ENCODE measurements at places on chromosomes 6 and 20.
A peak's percentile ranks its signal among the peaks of the same experiment; 100 is the strongest.

DNA sequence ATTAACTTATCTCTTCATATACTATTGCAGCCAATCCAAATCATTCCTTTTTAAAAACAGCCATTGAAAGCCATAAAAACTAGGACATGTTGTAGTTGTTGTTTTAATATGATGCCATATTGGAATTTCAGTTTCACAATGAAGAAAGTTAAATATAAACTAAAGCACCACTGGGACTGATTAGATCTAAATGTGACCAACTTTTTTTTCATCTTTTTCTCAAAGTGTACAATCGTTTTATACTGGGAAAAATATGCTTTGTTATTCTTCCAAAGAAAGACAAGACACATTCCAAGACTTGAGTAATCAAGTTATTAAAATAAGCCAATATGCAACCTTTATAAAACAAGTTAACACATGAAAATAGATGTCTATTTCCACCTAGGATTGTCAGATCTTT lies 68.5 kb downstream of the THEMIS start:
- DNase-seq, result no peak

GRCh38 chr6:132659082-132659481 lies at the start of gene TAAR1:
Gene TAAR1 (minus strand): TSS chr6:132659182. CDS start chr6:132646003, 13,179 bp downstream.
- DNase-seq, result no peak

- DNase-seq, result no peak
Observed at GRCh38 chr6:73323323-73323722, 30.8 kb downstream of the DPPA5 start.

DNA sequence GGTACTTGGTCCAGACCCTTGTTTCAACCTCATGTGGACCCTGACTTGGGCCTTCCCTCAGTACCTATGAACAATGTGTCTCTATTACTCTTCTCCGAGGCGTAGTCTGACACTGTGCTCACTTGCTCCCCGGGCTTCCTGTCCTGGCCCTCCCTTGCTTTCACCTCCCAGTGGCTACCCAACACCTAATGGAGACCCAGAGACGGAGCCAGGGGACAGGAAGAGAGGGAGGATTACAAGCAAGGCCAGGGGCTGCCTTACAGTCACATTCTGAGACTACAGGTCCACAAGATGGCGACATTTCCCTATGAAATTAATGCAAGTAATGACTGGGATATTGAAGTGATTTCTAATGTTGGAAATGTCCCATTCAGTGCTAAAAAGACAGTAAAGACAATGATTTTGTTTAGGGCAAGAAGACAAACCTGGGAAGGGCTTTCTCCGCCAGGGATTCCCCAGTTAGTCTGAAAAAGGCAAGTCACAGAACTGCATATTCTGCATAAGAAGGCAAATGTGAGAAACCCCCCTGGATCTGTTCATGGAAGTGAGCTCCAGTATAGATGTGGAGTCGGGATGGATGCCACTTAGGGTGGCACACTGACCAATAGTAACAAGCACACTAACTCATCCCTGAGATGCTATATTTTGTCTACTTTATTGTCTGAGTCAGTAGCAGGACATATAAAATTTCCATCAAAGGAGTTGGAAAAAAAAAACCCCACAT lies 44.0 kb upstream of the ZBTB24 start:
- DNase-seq, result no peak

DNA sequence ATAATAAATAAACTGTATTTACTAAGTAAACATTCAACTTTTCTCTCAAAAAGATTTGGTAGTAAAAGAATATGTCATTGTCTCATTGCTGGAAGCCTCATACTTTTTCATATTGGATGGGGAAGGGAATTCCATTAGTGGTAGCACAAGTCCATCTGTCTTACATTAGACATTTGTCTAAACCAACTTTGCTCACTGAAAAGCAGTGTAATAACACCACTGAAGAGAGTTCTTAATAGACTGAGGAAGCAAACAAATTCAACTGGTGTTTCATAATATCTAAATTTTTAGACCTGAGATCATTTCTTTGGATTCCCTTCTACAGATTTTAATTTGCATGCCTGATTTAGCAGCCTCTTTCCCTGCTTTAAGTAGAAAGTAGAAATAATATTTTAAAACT lies 62.7 kb downstream of the PLCB1 start:
- DNase-seq, result no peak

- DNase-seq, result peak; percentile 83
Observed at GRCh38 chr6:29631860-29632731, 887 bp downstream of the GABBR1 start.

- DNase-seq, result no peak
Observed at GRCh38 chr20:7883741-7884140, 56.5 kb downstream of the HAO1 start.

DNA sequence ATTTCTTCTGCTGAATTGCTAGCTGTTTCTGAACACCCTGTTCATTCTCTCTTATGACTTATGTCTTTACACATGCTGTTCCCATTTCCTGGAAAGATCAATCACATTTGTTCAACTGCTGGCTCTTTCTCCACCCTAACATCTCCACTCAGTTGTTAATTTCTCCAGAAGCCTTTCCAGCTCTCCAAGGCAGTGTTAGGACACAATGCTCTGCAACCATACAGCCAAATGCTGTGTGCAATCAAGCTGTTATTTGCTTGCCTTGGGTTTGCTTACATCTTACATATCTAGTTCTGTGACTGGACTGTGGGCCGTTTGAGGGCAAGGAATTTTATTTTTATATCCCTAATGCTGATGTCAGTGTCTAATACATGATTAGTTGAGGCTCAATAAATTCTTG lies 24.2 kb upstream of the CITED2 start:
- no peak for DNase-seq

- peak; percentile 41 for DNase-seq
Observed at GRCh38 chr20:235891-236290, 8.8 kb downstream of the DEFB129 start.

- no peak for DNase-seq
Observed at GRCh38 chr20:1298888-1299511, 29.9 kb downstream of the SDCBP2 start.

- DNase-seq, result no peak
Observed at GRCh38 chr20:45020236-45020886, 54.0 kb downstream of the STK4 start.

GRCh38 chr20:23143098-23143497 lies 57.0 kb upstream of the CD93 start:
- DNase-seq, result peak; percentile 64

- DNase-seq, result no peak
Observed at GRCh38 chr6:82331031-82331773, 32.4 kb upstream of the TPBG start.

Data from left ventricle myocardium superior (tissue), 1 donor.